NCI-H2171 (cell line): ENCODE measurements at places on chromosomes 2 and 18.

- DNase-seq = no peak
Observed at GRCh38 chr2:174337337-174338146, 2.8 kb downstream of the SP9 start.

- no peak for DNase-seq
Observed at GRCh38 chr2:33395655-33396249, 80.7 kb upstream of the RASGRP3 start.

DNA sequence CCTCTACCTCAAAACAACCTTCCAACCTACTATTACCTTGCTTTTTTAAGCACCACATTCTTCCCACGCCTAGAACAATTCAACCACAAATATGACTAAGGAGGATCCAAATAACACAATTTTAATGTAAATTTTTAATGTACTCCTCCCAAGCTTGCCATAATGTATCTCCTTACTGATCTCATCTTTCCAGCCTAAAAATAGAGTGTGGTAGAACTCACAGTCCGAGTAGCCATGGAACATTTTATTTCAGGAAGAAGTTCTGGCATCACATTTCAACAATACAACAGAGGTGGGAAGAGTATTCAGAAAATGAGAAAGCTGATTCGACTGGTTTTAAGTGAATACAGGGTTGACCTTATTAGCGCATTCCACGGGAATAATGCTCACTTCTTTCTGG lies 15.4 kb downstream of the FEZ2 start:
- no peak for DNase-seq

GRCh38 chr2:230202430-230203109 lies 17.2 kb downstream of the SP110 start:
- DNase-seq = no peak

DNA sequence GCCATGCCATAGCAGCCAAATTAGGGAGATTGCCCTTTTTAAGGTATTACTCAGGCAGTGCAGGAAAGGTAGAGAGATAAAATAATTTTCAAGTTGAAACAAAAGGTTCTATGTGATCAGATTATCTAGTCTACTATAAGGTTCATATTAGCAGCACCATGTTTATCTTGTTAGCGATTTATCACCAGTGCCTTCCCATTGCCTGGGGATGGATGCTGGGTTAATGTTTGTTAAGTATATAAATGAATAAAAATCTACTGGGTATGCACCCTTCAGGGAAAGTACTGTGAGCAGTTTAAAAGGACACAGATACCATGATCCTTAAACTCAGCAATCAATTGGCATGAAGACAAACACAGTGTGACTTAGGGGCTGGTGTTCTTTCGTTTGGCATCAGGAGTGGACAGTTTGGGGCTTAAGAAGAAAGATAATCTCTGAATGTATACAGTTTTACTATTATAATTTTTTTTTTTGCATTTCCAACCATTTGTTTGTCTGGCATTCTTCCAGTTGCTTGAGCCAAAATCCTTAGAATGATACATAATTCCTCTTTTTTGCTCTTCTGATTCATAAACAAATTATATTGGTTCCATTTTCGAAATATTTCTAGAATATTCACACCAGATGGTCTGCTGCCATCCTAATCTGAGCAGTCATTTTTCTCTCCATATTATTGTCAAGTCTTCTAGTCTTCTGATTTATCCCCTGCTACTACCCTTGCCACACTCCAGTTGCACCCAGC lies 512.8 kb upstream of the SLC8A1 start:
- no peak for DNase-seq

- DNase-seq = no peak
Observed at GRCh38 chr2:227513113-227513512, 41.2 kb downstream of the AGFG1 start.

DNA sequence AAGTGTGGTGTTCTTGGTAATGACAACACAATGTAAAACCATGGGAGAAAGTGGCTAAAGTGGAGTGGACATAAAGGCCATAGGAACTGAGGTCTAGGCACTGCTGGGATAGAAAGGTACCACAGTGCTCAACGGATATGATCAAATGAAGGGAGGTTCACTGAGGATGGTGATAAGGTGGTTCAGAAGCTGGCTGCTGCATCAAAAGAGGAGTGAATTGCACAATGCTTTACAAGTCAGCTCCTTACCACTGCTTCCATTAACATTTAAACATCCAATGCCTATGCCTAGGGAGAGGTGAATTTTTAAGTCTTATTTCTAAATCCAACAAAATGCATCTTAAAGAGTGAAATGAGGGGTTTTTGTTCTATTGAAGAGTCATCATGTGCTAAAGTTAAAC lies 100.1 kb upstream of the ITGB6 start:
- no peak for DNase-seq

- DNase-seq = no peak
Observed at GRCh38 chr2:198966269-198966668, 491.5 kb downstream of the SATB2 start.

DNA sequence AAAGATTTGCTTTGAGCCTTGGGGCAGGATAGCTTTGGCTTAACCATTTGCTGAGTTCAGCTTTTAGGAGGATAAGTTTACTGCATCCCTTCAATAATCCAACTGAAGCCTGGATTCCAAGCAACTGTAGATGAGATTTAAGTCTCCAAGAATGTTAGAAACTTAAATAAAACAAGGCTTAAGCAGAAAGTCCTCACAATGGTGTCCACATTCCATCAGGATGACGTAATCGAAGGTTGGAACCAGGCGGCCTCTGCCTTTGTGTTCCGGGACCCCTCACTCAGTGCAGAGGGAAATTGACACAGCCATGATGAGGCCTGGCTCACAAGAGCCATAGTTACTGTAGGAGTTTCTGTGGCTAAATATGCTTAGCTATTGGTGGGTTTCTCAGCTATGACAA lies 260.4 kb downstream of the LPIN1 start:
- DNase-seq = no peak

- DNase-seq = no peak
Observed at GRCh38 chr2:45436456-45436855, 174.6 kb downstream of the SRBD1 start.

DNA sequence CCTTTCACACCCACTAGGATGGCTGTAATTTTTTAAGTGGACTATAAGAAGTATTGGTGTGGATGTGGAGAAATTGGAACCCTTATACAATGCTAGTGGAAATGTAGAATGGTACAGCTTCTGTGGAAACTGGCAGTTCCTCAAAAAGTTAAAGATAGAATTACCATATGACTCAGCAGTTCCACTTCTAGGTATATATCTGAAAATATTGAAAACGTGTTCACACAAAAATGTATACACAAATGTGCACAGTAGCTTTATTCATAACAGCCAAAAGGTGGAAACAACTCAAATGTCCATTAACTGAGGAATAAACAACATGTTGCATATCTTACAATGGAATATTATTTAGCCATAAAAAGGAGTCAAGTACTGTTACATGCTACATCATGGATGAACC lies 17.7 kb downstream of the TANK start:
- no peak for DNase-seq

GRCh38 chr2:235829726-235830125 lies 335.9 kb downstream of the AGAP1 start:
- no peak for DNase-seq

- DNase-seq = no peak
Observed at GRCh38 chr18:75735291-75735690, 307.8 kb upstream of the SMIM21 start.

DNA sequence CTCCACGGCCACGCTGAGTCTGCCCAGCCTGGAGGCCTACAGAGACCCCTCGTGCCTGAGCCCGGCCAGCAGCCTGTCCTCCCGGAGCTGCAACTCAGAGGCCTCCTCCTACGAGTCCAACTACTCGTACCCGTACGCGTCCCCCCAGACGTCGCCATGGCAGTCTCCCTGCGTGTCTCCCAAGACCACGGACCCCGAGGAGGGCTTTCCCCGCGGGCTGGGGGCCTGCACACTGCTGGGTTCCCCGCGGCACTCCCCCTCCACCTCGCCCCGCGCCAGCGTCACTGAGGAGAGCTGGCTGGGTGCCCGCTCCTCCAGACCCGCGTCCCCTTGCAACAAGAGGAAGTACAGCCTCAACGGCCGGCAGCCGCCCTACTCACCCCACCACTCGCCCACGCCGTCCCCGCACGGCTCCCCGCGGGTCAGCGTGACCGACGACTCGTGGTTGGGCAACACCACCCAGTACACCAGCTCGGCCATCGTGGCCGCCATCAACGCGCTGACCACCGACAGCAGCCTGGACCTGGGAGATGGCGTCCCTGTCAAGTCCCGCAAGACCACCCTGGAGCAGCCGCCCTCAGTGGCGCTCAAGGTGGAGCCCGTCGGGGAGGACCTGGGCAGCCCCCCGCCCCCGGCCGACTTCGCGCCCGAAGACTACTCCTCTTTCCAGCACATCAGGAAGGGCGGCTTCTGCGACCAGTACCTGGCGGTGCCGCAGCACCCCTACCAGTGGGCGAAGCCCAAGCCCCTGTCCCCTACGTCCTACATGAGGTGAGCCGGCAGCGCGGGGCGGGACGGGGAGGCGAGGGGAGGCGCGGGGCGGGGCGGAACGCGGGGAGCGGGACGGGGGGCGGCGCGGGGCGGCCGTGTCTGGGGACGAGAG lies 15.2 kb downstream of the NFATC1 start:
- no peak for DNase-seq

DNA sequence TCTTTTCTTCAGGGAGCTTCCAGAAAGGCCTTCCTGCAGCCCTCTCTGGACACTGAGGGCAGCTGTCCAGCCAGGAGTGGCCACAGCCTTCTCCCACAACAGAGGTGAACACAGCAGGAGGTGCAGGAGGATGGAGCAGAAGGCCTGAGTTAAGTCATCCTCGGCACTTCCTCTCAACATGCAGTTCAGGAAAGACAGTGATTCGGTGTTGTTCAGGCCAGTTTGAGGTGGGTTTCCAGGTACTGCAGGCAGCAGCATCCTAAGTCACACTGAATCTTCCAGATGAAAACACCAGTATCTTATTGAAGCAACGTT lies 225.3 kb upstream of the PXDN start:
- DNase-seq = no peak

DNA sequence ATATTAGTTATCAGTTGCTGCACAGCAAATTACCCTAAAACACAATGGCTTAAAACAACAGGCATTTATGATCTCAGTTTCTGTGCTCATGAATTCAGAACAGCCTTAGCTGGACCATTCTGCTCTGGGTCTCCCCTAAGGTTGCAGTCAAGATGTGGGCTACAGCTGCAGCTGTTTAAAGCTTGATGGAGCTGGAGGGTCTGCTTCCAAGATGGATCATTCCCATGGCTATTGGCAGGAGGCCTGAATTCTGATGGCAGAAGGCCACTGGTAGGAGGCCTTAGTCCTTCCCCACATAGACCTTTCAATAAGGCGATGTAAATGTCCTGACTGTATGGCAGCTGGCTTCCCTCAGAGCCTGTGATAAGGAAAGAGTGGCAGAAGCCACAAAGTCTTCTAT lies 118.6 kb upstream of the SERPINE2 start:
- DNase-seq = no peak

DNA sequence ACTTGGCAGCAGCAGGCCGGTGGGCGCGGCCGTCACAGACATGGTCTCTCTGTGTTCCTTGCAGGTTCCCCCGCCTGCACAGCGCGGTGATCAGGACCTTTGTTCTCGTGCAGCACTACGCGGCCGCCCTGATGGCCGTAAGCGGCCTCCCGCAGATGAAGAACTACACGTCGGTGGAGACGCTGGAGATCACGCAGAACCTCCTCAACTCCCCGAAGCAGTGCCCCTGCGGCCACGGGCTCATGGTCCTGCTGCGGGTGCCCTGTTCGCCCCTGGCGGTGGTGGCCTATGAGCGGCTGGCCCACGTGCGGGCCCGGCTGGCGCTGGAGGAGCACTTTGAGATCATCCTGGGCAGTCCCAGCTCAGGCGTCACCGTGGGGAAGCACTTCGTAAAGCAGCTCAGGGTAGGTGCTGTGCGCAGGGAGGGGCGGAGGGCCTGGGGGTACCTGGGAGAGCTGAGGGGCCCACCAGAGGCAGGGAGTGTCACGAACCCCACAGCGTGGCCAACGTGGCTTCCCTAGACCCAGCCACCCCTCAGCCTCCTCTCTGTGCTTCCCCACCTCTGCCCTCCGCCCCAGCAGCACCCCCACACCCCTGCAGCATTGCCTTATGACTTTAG lies 59.3 kb downstream of the NTSR2 start:
- DNase-seq = no peak

- DNase-seq = no peak
Observed at GRCh38 chr2:218397463-218397819, 2.2 kb upstream of the CTDSP1 start.

DNA sequence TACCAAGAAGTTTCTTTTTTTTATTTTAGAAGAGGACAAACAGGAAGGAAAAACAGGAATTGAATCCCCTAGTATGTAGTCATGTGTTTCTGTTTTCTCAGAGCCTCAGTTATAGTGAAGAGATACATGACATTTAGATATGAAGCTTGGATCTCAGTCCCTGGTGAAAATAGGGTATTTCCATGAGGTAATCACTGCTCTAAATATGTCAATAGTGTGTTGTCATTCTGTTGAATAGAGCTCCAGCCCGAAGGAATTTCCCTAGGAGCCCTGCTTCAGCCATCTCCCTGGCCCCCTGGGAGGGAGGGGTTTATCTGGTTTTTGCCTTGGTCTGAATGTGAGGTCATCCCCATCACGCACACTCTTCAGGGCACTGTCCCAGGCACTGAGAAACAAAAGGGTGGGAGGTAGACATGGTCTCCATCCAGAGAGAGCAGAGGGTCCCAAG lies 47.1 kb upstream of the REL start:
- no peak for DNase-seq

- no peak for DNase-seq
Observed at GRCh38 chr2:233473878-233474277, 92.7 kb downstream of the USP40 start.

- DNase-seq = no peak
Observed at GRCh38 chr2:39772812-39773152, 6.3 kb downstream of the THUMPD2 start.

DNA sequence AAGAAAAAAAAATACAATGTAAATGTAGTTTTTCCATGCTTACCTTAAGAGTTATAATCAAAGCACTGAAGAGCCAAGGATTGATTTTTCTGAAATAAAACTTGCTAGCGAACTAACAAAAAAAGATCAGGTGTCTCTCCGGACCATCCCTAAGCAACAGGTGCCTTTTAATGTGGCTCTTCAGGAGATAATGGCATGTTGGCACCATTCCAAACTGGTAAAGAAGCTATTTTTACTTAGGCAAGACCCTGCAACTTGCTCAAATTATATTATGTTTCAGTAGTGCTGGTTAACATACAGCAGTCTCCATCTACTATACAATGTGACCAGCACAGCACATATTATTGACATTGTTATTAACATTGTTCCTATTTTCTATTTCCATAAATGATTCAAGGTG lies 2.3 kb upstream of the GCC2 start:
- DNase-seq = peak; percentile 42

DNA sequence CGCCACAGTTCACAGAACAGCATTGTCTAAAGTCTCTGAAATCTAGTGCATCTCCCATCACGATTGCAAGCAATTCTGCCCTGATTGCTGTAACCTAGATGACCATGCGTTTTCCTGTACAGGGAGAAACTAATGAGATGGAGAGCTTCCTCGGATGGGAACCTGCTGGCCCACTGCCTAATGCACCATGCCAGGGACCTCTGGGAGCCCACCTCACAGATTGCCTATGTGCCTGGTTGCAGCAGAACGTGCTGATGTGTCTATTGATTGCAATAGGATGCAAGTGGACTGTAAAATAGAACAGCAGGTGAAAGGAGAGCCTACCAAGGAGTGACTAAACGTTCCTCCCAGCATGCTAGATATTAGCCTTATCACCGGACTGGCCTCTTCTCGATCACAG lies 141.0 kb upstream of the RAB12 start:
- DNase-seq = no peak

GRCh38 chr2:99980176-99980575 lies 162.2 kb downstream of the AFF3 start:
- no peak for DNase-seq
